Activated CD4-positive, alpha-beta T cell treated with anti-CD3 and anti-CD28 coated beads for 1 hour (primary cell): ENCODE measurements at places on chromosomes 12 and 14.

DNA sequence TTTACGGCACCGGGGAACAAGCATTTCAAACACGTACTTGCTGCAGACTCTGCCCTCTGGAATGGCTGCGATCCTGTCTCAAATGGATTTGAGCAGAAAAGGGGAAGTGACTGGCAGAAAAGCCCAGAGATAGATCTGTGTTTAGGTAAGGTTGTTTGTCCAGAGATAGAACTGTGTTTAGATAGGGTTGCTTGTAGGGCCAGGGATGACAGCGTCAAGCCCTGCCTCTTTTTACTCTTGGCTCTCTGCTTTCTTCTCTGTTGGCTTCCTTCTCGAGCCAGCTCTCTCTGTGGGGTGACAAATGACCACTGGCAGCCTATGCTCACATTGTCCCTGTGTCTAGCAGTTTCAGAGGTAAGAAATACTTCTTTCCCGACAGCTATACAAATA is 11.4 kb downstream of the DGLUCY start:
- DNase-seq, result no peak

DNA sequence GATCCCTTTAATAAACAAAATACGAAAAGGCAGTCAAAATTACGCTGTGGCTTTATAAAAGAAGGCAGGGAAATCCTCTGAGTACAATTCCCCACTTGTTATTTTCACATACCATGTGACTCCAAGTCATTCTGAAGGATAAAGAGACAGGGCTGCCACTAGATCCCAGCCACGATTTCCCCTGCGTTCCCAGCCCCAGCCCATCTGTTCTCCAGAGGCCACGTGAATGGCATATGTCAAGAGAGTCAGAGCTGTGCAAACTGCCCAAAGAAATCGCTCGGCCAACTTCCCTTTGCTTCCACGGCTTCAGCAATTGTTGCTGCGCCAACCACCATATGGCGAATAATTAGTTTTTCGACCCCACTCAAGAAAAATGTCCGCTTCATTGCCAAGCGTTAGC is 161.3 kb downstream of the C12orf42 start:
- DNase-seq, result no peak

DNA sequence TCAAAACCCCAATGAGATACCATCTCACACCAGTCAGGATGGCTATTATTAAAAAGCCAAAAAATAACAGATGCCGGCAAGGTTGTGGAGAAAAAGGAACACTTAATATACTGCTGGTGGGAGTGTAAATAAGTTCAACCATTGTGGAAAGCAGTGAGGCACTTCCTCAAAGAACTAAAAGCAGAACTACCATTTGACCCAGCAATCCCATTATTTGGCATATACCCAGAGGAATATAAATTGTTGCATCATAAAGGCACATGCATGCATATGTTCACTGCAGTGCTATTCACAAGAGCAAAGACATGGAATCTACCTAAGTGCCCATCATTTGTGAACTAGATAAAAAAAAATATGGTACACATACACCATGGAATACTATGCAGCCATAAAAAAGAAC is 59.9 kb downstream of the MGST1 start:
- no peak for DNase-seq

DNA sequence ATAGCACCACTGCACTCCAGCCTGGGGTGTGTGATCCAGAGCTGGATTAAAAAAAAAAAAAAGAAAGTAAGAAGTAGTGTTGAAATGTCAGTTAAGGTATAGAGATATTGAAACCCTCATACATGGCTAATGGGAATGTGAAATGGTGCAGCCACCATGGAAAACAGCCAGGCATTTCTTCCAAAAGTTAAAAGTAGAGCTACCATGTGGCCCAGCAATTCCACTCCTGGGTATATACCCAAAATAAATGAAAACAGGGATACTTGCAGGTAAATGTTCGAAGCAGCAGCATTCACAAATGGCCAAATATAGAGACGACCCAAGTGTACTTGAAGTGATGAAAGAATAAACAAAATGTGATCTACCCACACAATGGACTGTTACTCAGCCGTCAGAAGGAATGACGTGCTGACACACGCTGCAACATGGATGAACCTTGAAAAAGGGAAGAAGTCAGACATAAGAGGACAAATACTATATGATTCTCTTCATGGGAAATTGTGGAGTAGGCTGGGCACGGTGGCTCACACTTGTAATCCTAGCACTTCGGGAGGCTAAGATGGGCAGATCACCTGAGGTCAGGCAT is 15.2 kb downstream of the IL31 start:
- no peak for DNase-seq

DNA sequence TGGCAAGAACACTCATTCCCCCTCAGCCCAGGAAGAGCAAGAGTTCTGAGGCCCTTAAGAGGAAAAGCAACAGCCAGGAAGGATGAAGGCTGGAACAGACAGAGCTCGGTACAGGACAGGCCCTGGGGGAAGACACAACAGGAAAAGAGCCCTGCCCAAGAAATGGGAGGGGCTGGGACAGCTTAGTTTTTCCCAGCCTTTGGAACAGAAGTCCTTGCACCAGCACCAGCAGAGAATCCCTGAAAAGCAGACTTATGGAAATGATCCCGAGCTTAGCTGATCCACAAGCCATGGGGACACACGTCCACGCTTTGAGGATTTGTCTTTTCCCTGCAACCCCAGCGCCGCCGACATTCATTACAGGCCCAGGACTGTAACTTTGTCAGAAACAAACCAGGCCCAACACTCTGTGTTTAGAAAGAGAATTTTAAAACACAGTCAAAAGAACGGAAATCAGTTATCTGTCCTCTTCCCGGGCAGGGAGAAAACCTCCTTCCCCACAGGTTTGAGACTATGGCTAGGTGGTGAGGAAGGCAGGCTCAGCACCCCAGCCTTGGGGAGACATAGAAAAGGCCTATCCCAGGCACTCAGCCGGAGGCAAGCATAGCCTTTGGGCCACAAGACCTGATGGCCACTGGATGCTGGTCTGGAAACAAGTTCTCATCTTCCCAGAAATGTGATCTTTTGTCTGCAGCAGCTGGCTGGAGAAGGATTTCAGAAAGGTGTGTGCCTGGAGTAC is 4.0 kb upstream of the AVIL start:
- DNase-seq, result no peak

DNA sequence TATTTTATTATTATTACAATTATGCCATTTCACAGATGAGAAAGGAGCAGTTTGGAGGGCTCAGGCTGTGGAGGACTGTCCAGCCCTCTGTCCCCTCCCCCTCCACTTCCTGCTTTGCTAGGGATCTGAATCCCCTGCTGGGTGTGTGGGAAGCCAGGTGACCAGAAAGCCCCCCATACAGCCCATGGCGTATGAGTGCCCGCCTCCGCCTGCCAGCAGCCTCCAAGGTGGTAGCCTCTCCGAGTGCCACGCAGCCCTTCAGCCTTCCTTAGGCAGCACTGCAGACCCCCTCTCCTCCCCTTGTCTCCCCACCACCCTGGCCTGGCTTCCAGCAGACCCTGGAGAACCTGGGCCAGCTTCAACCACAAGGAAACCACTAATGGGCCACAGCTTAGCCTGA is 12.6 kb downstream of the DTX1 start:
- no peak for DNase-seq

GRCh38 chr14:63752449-63753169 is 24.7 kb upstream of the SGPP1 start:
- no peak for DNase-seq

DNA sequence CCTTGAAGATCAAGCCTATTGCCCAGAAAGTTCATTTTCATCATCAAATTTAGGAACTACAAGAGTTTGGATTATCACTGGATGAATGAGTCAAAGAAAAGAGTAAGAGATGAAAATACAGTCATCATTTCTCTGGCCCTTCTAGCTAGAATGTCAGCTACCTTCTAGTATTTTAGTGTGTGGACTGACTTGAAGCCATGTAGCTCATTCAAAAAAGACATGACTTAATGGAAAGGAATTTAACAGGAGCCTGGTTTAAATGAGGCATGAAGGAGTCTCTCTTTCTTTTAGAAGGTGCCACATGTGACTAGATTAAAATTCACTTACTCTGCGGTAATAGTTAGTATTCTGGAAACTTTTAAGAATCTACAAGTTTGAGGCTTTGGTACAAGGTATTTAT is 7.1 kb downstream of the PTHLH start:
- DNase-seq, result no peak
